ENCODE measurements at places on chromosomes 12 and 14. TPM values are rescaled to one million over a fixed set of nuclear protein-coding genes. Genes with fewer than 3 reads are reported as not detected.

Gene TDRD9
- total RNA-seq, result 0.10 TPM

Gene FOXM1
- 105 TPM for total RNA-seq

- no peak for DNase-seq
These were observed 905 bp upstream of the CIPC start for GRCh38 chr14:77097006-77097699.

DNA sequence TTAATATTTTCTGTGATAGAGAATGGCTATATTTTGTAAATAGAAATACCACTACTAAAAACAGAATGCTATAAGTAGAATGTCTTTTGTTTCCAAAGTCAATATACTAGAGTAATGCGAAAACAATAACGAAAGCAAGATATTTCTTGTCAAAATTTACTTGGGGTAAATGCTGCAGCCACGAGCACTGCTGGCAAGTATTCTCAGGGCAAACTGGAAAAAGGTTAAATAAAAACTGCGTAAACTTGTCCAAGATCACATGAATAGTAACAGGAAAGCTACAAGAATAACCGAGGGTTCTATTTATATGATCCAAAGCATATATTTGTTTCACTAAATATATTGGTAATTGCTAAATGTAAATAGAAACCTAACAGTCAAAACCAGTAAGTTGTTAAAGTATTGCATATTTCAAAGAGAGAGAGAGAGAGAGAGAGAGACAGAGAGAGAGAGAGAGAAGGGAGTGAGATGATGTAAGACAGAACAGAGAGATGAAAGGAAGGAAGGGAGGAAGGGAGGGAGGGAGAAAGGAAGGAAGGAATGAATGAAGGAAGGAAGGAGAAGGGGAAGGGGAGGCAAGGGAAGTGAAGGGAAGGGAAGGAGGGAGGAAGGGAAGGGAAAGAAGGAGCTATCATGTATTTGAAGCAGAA lies 231.7 kb downstream of the KCNC2 start:
- DNase-seq, result no peak

- DNase-seq, result no peak
These were observed 64.5 kb upstream of the USP44 start for GRCh38 chr12:95615749-95616148.

DNA sequence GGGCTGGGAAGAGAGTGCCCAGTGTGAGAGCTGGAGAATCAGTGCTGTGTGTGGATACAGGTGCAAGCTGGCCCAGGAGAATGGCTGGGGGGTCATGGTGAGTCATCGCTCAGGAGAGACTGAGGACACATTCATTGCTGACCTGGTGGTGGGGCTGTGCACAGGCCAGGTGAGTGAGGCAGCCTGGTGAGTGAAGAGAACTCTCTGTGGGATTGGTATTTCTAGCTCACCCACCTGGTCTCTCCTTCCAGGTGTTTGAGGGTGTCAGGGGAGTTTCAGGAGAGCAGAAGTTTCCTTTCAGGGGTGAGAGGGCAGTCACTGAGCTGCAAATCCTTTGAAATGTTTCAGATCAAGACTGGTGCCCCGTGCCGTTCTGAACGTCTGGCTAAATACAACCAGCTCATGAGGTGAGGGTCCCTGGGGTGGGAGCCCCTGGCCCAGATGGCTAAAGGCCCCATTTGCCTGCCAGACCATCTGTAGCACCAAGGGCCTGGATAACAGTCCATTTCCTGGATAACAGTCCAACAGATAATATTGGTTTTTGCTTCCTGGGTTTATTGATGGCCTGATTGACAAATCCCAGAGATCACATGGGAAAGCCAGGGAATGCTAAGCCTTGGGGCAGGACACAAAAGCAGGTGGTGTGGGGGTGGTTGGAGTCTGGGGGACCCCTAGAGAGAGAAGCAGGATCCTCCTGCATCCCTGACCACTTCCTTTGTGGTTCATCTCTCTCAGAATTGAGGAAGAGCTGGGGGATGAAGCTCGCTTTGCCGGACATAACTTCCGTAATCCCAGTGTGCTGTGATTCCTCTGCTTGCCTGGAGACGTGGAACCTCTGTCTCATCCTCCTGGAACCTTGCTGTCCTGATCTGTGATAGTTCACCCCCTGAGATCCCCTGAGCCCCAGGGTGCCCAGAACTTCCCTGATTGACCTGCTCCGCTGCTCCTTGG lies 5.5 kb upstream of the ATN1 start:
- no peak for DNase-seq

GRCh38 chr14:63692310-63693020 lies 35.4 kb downstream of the SGPP1 start:
- DNase-seq, result no peak

GRCh38 chr12:15754233-15754632 lies 35.0 kb downstream of the EPS8 start:
- DNase-seq, result no peak
